ENCODE measurements at places on chromosomes 2 and 18.

DNA sequence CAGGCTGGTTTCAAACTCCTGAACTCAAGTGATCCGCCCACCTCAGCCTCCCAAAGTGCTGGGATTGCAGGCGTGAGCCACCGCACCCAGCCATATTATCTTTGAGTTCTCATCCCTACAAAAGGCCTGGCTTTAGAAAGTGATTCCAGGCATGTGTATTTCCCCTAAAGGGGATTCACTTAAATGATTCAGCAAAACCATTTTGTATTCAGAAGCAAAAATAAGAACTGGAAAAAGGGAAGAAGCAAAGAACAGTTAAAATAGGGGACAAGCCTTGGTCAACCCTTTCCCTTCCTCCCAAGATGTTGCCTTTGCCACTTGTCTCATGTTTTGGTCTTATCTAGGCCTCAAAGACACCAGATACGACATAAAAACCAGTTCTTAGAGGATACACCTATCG lies 10.5 kb downstream of the TM4SF20 start:
- no peak for DNase-seq

DNA sequence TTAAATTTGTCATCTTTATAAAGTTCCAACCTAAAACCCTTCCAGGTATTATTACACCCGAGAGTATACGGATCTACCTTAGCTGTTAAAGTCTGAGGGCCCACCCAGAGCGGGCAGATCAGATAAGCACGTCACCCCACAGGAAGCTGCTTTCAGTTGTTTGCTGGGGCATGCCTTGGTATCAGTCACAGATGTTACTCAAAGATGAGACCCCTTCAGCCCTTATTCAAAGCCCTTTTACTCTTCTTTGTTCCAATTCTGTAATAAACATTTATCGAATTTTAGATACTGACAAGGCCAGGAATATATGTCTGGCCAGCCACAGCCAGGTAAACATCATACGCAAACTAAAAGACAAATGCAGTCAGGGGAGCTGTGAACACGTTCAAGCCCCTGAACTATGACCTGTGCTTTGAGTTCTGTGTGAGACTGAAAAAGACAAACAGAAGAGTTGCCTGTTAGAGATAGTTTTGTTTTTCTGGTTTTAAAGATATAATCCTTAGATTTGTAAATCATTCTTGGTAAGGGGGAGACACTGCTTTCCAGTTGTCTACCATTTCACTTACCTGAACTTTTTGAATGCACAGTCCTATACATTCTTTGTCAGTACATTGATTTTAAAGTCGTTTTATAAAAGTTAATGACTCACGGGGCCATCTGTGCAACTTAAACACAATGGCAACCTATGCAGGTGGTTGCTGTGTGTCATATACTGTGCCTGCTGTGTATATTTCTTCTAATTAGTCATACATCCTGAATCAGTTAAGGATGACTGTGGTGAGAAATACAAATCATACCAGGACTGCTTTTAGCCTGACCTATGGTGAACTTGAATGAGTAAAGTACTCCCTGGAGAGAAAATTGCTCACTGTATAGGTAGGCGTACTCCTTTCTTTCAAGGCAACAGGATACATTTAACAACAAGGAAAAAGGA lies 100.5 kb upstream of the ITPRID2 start:
- no peak for DNase-seq

DNA sequence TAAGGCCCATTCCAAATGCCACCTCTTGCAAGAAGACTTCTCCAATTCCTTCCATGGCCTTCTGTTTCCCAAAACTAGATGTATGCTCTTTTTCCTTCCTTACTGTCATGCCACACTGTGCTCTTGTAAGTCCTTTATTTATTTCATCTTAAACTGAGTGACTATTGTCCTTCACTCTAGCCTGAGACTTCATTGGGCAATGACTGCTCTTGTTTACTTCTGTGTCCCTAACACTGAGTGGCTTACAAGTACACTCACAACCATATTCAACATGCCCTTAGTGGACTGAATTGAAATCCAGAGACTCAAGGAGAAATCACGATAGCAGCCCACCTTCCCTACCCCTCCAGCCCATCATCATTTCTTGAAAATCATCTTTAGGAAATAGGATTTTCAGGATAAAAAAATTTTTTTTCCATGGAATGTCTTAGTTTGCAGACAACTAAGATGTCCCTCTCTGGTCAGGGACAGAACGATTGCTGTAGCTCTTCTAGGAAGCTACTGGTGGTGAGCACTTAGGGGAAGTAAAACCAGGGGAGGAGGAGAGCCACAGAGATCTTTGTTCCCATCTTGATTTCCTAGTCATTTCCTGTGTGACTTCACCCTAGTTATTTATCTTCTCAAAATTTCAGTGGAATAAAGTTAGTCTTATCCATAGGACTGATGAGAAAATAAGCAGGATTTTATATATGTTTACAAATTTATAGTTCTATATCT lies 80.7 kb downstream of the CYRIA start:
- no peak for DNase-seq

GRCh38 chr2:3044587-3045317 lies 332.9 kb downstream of the EIPR1 start:
- no peak for DNase-seq

- DNase-seq = no peak
These were observed 1.2 kb downstream of the PJVK start for GRCh38 chr2:178452334-178452733.

DNA sequence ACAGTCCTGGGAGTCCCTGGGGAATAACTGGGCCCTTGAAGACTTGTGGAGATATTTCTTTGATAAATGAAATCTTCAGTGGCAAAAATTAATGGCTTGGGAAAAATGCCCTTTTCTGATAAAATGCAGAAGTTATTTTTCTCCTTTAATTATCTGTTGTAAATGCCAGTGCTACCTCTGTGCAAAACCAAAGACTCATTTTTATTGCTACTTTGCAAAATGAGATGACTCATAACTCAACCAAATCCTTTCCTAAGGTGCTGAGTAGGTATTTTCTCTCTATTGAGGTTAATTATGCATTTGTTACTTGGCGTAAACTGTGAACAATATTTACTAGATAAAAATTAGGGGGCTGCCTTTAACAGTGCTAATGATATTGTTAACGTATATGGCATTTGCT lies 163.9 kb downstream of the DOK6 start:
- DNase-seq = no peak

- DNase-seq = no peak
These were observed 23.5 kb upstream of the TMEM178A start for GRCh38 chr2:39642051-39642718.

DNA sequence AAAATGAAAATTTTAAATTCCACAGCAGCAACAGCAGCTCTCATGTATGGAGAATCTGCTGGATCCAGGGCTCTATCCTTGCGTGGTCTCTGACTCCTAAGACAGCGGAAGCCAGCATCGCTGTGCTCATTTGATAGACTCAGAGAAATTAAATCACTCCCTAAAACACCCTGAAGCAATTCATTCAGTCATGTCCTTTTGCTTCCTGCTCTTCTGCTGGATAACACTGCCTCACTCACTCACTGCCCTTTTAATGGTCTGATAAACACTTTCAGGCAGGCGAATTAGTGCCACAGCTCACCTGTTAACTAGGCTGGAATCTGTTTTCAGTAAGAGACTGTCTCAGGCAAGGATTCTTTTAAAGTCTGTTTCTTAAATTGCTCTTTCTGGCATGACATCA lies 10.0 kb downstream of the WIPF1 start:
- DNase-seq = no peak

- no peak for DNase-seq
These were observed 45.9 kb downstream of the PNO1 start for GRCh38 chr2:68203587-68203986.

DNA sequence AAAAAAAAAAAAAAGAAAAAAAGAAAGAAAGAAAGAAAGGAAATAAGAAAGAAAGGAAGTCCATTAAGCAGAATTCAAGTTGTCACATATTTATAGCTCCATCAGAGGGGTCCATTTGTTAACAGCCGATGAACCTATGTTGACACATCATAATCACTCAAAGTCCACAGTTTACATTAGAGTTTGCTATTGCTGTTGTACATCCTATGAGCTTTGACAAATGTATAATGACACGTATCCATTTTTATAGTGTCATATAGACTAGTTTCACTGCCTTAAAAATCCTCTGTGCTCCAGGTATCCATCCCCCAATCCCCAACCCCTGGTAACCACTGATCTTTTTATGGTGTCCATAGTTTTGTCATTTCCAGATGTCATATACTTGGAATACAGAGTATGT lies 335.2 kb downstream of the RND3 start:
- DNase-seq = no peak

GRCh38 chr2:241300000-241300399 lies 15.5 kb downstream of the HDLBP start:
- peak; percentile 18 for DNase-seq

DNA sequence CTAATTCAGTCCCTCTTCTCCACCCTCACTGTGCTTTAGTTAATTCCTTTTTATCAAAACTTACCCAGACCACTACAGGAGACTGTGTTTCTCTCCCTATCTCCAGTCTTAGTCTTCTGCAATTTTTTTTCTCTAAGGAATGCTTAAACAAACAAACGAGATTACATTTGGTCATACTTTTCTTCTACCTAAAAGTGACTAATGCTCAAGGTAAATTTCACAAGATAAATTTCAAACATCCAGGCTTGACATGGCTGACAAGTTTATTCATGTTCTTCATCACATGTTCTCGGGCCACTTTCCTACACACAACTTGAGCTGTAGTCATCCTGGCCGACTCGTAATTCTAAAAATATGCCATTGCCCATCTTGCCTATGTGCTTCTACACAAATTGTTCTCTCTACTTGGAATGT lies 23.2 kb upstream of the ACSL3 start:
- DNase-seq = no peak

DNA sequence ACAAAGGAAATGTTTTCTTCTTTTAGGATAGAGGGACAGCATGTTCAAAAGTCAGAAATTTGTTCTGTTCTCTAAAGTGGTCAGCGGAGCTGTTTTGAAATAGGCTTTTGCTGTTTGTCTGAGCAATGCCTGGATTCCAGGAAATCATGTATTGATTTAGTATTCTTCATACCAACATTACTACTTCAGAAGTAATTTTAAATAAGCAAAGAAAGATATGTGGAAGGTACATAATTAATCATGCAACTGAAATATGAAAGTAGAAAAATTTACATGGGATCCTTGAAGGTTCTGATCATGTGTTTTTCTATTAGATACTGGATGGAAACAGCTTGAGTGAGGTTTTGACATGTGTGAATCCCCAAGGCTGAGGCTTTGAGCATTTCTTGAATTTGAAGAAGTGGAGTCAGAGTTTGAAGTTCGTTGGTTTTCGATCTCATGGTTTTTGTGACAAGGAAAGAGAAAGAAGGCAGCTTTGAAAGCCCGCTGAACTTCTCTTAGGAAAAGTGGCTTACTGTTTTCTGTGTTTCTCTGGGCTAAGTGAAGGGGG lies 220.0 kb downstream of the LDLRAD4 start:
- no peak for DNase-seq

DNA sequence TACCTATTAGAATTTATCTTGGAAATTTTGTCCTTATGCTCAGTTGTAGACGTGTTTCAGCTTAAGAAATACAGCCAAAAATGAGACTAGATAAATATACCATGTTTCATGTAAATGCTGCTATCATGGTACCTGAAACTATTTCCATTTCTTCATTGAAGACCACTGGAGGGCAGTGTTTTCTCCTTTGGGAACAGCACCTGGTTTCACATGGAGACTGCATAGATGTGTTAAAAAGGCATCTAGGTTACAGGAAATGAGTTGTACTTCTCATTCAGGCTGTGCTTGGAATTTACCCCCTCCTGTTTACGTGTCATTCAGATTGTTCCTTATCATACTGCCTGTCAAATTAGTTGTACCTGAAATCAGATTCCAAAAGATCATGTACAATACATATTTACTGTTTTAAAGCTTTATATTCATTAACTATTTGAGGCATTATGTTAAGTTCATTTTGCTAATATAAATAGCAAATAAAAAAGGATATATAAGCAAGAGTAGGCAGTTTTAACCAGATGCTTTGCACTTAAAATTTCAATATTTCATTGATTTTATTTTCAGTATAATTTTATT lies 57.3 kb upstream of the PSMD14 start:
- no peak for DNase-seq

DNA sequence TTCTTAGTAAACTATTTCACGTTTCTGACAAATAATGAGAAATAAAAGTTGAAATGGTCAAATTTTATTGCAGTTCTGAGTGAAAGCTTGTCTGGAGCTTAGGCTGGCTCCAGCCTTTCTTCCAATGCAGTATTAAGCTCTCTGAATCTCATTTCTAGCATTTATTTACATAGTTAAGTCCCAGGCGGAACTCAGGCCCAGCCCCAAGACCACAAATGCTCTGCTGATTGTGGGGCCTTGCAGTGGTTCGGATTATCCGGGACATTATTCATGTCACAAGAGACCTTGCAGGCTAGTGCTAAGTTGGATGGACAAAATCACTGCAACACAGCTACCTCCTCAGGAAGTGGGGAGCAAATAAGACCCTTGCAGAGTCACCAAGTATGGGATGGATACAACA lies 2009.3 kb upstream of the CELF4 start:
- DNase-seq = no peak

DNA sequence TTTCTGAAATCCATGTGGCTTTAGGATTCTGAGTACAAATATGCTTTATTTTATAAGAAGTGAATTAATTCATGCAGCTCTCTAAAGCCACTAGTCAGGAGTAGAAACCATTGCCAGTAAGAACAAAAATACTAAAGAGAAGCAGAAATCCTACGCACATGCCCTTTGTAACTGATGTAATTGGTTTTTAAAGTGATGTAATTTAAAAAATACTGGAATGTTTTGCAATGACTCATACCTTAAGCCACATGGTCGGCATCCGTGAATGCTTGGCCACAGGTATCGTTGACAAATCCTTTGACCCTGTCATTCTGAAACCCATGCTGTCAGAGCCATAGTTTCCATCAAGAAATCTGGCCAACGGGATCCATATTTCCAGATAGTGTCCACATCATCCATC lies 213.3 kb downstream of the ACKR3 start:
- DNase-seq = no peak

DNA sequence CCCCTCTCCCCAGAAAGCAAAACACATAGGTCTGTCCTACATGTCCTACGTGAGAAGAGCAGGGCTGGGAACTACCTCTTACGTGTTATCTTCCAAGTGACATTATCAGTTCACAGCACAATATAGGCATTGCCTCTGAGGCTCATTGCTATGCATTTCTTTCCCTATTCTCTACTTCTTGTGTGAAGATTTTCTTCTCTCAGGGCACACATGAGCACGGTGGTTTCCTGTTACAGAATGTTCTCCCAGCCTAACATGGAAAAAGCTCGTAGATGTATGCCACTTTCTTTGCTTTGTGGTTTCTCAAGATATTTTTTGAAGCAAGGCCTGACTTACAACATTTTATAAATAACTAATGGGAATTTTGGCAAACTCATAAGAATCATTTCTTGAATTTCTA lies 19.4 kb upstream of the DSC3 start:
- DNase-seq = no peak
